ENCODE measurements at places on chromosomes 6 and 20.

DNA sequence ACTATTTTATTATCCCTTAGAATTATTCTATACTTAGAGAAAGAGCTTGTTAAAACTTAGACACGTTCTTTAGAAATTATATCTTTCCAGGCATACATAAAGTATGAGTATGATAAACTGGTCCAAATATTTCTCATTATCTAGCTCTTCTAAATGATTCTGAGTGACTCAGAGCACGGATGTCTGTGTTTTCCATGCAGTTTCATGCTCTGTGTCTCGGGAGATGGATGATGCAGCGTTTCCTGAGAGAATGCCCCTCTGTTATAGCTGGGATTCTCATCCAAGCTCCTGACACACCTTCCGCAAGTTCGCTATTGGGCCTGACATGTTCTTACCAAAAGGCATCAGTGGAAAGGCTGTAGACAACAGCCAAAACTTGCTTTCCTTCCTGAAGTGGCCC lies 19.3 kb downstream of the SIRT5 start:
- DNase-seq = no peak

- DNase-seq = no peak
Observed at GRCh38 chr6:37723016-37723415, 25.3 kb upstream of the MDGA1 start.

DNA sequence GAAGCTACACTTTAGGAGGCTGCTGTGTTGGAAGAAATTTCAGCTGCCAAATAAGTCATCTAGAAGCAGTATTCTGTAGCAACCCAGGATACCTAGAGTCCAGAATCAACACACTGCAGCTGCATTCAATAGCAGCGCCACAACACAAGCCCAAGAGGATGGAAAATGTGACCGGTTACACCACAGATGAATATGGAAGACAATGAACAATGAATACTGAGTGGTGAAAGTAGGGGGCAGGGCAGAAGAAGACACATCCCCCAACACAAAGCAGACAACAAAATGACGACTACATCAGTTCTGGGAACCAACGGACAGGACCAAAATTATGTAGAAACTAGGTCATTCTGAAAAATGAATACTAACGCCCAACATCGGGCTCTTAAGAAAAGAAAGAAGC lies 38.2 kb downstream of the KIF6 start:
- no peak for DNase-seq

DNA sequence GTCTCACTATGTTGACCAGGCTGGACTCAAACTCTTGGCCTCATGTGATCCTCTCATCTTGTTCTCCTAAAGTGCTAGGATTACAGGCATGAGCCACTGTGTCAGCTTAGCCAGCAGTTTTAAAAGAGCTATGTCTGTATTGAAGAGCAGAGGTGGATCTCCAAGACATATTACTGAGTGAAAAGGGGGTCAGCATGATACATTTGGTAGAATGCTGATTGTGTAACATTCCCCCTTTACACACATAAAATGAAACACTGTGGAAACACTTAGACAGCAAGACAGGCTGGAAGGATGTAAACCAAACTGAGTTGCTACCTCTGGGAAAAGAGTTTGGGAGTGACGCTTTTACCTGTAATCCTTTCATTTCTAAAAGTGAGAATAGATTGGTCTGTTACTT lies 1.7 kb upstream of the RIPOR3 start:
- DNase-seq = no peak

Data from CD4-positive, alpha-beta T cell treated with Interleukin-21 for 1 hour (primary cell).